Heart left ventricle (tissue), 16 donors: ENCODE measurements at places on chromosomes 12 and 14. TPM values are rescaled to one million over a fixed set of nuclear protein-coding genes. Genes with fewer than 3 reads are reported as not detected.

DNA sequence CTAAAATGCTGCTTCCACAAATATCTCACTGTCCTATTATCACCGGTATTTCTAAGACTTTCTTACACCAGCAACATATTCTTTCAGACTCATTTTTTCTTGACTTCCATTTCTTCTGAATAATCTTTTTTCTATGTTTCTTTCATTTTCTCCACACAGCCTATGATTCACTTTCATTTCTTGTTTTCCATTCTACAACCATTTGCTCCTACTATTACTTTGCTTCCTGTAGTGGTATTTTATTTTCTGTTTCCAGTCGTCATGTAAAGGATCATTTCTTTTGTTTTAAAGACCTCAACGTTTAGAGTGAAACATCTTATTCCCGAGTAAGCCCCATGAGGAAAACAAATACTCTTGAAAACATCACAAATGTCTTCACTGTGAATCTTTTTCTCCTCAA, 182.2 kb upstream of the MDGA2 start:
- no peak for DNase-seq

DNA sequence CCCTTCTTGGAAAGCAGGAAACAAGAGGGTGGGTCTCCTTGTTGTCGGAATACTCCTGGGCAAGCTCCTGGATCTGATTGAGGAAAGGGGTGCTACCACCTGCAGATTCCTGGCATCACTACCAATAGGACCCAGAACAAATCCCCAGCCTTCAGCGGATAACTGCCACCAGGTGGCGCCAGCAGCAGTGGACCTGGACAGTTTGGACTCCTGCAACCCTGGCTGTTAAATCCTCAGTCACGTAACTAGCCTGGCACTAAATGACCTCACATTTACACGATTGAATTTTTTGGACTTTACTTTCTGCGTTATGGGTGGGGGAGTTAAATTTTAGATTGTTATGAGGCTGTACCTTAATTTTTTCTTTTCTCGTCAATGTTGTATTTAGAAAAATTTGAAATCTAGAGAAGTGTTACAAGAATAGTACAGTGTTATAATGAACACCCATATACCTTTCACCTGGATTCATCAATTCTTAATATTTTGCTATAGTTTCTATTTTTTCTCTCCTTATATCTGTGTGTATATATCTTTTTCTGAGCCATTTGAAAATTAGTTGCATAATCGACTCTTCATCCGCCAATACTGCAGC, 95.6 kb downstream of the GAS2L3 start:
- peak; percentile 62 for DNase-seq

DNA sequence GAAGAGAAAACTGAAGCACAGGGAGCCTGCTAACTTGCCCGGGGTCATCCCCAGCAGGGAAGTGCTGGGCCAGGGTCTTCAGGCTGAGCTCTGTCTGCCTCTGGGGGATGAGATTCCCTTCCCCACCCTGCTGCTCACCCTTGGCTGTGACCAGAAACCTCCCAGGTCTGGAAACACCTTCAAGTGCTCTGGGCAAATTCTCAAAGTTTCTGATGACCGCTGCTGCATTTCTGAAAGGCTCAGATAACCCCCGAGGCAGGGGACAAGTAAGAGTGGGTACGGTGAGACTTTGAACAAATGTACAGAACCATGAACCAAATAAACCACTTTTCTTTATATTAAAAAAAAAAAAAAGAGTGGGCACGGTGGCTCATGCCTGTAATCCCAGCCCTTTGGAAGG, 41.3 kb downstream of the LTBP2 start:
- no peak for DNase-seq

Gene LRCOL1
- total RNA-seq = not detected

Gene DNAJC22
- total RNA-seq = 0.72 TPM
